ENCODE measurements at places on chromosomes 6 and 20.

GRCh38 chr20:47198254-47198671 is 158.2 kb downstream of the ZMYND8 start:
- DNase-seq, result no peak

GRCh38 chr6:82567621-82568020 is 204.0 kb downstream of the TPBG start:
- DNase-seq, result no peak

- DNase-seq, result no peak
Observed at GRCh38 chr20:61461461-61461860, 209.4 kb downstream of the CDH4 start.

GRCh38 chr6:158766621-158767455 is 52.3 kb downstream of the EZR start:
- DNase-seq, result no peak

- DNase-seq, result no peak
Observed at GRCh38 chr6:116022841-116023445, 37.7 kb downstream of the FRK start.

GRCh38 chr6:128316258-128316929 is 204.0 kb downstream of the PTPRK start:
- DNase-seq, result no peak

- DNase-seq, result no peak
Observed at GRCh38 chr6:2917801-2918445, 14.8 kb upstream of the SERPINB9 start.

DNA sequence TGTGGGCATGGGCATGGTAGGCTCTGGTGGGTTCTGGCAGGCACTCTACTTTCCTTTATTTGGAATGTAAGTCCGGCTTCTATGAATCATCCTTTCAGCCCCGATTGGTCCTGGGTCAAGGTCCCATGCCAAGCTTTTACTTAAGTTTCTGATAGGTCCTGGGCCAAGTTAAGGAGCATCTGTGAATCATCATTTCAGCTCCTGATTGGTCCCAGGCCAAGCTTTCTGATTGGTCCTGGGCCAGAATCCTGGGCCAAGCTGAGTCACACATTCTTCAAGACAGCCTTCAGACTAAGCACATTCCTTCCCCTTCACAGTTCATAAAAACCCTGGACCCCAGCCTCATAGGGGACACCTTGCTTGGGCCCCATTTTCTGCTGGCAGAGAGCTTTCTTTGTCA is 231.0 kb upstream of the EYS start:
- DNase-seq, result no peak

DNA sequence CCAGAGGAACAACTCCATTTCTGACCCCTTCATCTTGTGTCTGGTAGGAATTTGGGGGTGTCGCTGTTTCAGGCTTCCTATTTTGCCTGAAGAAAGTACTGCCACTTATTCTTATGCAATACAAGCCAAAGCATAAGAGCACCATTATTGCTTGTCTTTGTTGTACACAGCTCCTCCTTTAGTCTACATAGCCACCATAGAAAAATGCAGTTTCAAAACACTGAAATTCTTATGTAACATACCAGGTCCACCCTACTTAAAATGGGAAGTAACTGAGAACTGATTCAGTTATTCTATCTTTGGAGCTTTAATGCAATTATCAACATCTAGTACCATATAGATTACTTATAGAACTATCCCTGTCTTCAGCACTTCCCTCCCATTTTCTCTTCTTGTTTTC is 255.5 kb downstream of the ARHGAP18 start:
- DNase-seq, result no peak

- DNase-seq, result no peak
Observed at GRCh38 chr6:138492113-138492512, 7.2 kb downstream of the NHSL1 start.
